ENCODE measurements at places on chromosomes 5 and 9.

DNA sequence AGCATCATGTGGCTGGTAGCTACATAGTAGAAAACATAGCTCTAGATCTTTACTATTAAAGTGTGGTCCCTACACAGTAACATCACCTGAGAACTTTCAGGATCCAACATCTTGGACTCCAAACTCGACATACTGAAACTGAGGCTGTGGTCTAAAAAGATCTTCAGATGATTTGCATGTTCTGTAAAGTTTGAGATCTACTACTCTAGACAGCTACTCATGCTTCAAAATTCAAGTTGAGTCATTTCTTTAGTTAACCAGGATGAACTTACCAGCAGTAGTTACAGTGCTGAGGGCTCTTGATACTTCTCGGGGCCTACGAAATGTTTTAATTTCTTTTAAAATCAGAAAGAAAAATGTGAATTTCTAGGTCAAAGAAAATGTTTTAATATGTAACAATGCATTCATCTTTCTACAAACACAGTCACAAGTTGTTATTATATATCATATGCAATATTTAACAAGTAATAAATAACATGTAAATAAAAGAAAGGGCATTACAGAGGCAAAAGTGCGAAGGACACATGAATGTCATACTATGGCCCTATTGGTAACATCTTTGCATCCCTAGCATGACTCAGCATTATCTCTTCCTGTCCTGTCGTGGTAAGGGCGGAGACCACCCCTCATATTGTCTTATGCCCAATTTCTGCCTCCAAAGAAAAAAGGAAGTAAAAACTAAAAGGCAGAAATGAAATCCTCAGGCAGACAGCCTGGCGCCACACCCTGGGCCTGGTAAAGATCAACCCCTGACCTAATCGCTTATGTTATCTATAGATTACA is 563.9 kb upstream of the TLE4 start:
- H3K4me1 ChIP-seq: no peaks in the 10 kb centered on the region
- DNase-seq: no peak
- no peak overlapping the region for H3K27ac ChIP-seq

DNA sequence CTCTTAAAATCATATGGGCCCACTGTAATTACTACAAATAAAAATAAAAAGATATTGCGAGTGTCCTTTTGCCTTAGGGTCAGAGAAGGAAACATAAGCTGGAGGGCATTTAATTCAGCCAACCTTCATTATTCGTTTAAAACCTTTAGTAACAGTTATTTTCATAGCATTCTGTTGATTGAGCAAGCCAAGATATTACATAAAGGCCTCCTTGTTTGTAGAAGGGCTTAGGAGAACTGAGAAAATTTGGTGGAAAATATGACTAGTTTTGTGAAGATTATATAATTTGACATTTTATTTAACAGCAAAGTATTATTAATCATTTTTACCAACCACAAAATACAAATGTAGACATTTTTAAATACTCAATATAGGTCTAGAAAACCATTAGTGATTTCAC is 62.2 kb downstream of the COX7C start:
- DNase-seq: no peak
- H3K4me1 ChIP-seq: no peaks in the 10 kb centered on the region
- no peak overlapping the region for H3K27ac ChIP-seq
- no peaks in the 10 kb centered on the region for H3K27me3 ChIP-seq

DNA sequence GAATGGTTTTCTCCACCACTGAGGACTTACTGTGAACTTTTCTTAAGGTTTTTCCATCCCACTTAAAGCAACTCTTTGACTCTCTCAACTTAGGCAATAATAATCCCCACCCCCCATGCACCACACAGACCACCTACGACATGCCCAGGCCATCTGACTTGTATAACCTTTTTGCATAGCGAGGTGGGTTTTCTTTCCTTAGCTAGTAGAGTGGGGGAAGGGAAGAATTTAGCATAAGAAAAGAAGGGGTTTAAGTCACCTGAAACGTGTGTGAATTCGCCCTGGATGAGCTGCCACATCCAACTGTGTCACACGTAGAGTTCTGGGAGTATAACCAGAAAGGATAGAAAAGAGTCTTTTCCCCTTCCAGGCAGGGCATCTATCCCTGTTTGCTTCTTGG is 262.7 kb downstream of the YTHDC2 start:
- H3K4me3 ChIP-seq: no peak overlapping the region
- no peaks in the 10 kb centered on the region for H3K4me1 ChIP-seq
- no peak for DNase-seq
- H3K27me3 ChIP-seq: no peaks in the 10 kb centered on the region

DNA sequence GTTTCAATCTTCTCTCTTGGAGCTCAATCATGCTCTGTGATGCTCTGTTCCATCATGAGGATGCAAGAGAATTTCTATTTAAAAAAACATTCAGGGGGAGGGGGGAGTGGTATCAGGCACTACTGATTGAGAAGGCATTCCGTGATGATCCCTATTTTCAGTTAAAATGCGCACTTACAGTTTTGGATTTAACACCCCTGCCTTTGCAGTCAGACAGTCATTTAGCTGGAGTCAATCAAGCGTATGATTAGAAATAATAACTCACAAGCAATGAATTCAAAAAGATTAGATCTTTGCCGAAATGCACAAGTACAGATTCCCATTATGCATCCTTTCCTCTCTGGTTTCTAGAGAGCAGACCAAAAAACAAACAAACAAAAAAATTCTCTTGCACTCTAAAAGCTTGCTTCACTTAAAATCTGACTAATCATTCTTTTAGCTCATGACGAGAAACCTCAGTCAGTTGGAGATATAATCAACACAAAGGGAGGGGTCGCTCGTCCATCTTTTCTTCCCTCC is 55.4 kb downstream of the EFNA5 start:
- no peak overlapping the region for H3K4me3 ChIP-seq
- DNase-seq: no peak
- H3K27ac ChIP-seq: no peak overlapping the region
- H3K4me1 ChIP-seq: no peaks in the 10 kb centered on the region

- H3K27ac ChIP-seq: no peak overlapping the region
- no peaks in the 10 kb centered on the region for H3K4me1 ChIP-seq
- no peaks in the 10 kb centered on the region for H3K27me3 ChIP-seq
- H3K36me3 ChIP-seq: no peaks in the 10 kb centered on the region
These were observed 38.9 kb downstream of the GABRB2 start for GRCh38 chr5:161507591-161507990.
